ENCODE measurements at places on chromosomes 16 and 17.

GRCh38 chr16:87470332-87470731 is 22.5 kb downstream of the ZCCHC14 start:
- DNase-seq = no peak

GRCh38 chr17:58533616-58534188 is 19.3 kb upstream of the MTMR4 start:
- DNase-seq = no peak

DNA sequence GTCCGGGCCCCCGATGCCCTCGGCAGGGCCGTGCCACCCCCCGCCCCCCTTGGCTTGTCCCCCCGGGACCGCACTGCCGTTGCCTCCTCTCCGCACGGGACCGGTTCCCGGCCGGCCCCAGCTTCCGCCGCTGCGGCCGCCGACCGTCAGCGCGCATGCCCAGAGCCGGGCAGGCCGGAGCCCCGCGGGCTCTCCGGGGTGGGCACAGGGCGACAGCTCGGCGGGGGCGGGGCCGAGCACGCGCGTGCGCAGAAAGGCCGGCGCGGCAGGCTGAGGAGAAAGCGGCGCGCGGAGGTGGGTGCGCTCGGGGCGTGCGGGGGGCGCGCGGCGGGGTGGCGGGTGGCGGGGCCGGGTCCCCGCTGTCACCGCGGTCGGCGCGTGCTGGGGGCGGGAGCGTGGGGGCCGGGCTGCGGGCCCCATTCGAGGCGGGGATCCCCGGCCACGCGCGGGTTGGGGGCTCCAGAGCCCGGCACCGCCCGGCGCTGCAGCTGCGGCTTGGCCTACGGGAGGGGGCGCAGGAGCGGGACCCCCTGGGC is at the start of gene TBC1D24:
TSS of gene TBC1D24 (plus strand) at position 251 of the 536 bp plus-strand sequence. CDS start 21,022 bp downstream, outside the sequence.
- DNase-seq = peak; percentile 100

- peak; percentile 96 for DNase-seq
Observed at GRCh38 chr16:57628008-57628781, at the start of gene ADGRG1. TSS of gene ADGRG1 (plus strand) at chr16:57628630. CDS start at chr16:57650288, 21,658 bp downstream.

DNA sequence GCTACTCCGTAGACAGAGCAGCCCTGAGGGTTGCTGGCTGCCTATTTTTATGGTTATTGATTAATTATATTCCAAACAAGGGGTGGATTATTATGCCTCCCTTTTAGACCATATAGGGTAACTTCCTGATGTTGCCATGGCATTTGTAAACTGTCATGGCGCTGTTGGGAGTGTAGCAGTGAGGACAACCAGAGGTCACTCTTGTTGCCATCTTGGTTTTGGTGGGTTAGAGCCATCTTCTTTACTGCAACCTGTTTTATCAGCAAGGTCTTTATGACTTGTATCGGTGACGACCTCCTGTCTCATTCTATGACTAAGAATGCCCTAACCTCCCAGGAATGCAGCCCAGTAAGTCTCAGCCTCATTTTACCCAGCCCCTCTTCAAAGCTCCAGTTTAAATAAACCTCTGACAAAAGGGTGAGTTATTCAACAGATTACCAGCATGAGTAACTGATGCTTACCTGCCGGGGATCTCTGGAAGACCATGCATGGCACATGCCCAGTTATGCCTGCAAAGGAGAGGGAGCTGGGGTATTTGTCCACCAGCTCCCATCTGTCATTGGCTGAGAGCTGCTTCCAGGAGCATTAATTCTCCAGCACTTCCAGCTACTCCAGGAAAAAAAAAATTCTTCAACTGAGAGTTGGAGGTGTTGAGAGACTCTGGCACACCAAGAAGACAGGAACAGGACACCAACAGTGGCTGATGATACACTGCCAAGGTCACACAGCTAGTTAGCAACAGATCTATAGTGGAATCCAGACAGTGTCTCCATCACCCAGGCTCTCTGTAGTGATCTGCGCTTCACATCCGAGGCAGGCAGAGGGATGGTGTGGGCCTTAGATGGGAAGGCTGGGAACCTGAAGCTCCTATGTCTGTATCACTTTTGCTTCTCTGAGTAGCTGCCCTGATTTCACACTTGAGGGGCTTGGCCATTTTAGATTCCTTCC is 36.6 kb upstream of the IL21R start:
- DNase-seq = no peak

DNA sequence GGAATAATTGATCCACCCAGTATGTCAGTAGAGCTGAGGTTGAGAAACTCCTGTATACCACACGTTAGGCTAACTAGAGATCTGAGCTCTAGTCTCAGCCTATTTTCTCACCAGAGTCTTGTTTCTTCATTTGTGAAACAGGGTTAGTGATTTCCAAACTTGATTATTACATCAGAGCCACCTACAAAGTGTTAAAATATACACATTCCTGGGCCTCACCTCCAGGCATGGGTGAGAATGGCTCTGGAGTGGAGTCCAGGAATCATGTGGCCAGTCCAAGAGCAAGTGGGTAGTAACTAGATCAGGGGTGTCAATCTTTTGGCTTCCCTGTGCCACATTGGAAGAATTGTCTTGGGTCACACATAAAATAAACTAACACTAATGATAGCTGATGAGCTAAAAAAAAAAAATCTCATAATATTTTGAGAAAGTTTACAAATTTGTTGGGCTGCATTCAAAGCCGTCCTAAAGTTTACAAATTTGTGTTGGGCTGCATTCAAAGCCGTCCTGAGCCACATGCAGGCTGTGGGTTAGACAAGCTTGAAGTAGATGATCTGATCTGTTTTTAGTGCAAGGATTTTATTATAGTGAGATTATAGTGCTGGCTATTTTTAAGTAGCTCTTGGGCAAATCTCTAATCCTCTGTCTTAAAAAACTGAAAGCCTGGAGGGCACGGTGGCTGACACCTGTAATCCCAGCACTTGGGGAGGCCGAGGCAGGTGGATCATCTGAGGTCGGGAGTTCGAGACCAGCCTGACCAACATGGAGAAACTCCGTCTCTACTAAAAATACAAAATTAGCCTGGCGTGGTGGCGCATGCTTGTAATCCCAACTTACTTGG is 20.4 kb downstream of the PRCD start:
- DNase-seq = no peak

Measured in AG20443 (cell line).